ENCODE measurements at places on chromosomes 2 and 18. TPM values are rescaled to one million over a fixed set of nuclear protein-coding genes. Genes with fewer than 3 reads are reported as not detected.

DNA sequence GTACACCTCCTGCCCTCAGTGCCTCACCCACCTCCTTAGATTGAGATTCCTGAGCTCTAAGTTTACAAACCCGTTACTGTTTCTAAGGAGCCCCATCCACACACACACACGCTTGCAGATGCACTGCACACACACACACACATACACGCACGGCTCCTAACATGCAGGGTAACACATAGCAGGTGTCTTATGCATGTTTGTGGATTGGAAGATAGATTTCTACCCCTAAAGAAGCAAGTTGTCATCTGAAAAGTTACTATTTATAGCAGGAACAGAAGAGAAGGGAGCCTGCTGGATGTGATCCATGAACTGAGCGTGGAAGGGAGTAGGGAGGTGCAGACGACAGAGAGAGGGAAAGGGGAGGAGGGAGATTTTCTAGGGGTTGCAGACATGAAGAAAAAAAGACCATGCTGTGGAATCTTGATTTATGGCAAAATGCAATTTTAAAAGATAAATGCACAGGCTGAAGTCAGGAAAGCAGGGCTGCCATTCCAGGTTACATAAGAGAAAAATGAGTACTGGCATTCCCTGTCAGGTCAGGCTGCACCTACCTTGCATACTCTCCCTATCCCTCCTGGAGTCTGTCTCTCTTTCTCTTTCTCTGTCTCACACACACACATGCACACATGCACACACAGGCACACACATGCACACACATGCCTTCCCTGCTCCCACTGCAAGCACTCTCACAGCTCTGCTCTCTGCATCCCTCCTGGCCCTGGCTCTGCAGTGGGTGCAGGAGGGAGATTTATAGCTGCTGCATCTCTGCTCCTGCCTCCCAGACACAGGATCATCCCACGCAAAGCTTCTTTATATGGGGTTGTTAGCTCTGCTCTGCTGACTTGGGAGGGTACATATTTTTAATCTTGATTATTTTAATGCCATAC lies 192.6 kb upstream of the MYT1L start:
- no peak for DNase-seq
- H3K4me3 ChIP-seq = no peak overlapping the region
- H3K27me3 ChIP-seq = no peaks in the 10 kb centered on the region
- no peaks in the 10 kb centered on the region for H3K36me3 ChIP-seq
- H3K27ac ChIP-seq = peak overlapping the region; percentile 52

DNA sequence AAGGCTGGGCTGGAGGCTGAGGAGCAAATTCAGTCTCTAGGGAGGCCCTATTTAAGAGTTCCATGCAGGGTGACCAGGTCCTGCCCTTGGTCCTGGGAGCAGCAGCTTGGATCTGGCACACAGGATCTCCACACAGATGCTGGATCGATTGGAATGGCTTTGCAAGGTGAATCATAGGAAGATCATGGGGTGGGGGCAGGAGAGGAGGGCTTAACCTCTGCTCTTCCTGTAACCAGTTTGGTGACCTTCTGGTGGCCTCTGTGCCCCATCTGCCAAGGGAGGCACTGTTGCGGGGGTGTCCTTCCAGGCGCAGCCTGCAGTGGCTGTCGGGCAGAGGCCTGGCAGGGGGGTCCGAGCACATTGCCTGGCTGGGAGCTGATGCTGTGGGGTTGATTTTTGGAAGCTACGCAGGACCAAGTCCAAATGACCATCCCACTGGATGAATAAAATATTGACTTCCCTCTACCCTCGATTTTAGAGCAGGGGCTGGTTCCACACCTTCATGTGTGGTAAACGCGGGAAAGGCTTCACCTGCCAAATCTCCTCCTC lies 79.7 kb downstream of the EDAR start:
- peak; percentile 75 for DNase-seq
- H3K4me1 ChIP-seq = peaks cover 7% of the 10 kb centered on the region
- H3K36me3 ChIP-seq = no peaks in the 10 kb centered on the region
- H3K4me3 ChIP-seq = no peak overlapping the region

DNA sequence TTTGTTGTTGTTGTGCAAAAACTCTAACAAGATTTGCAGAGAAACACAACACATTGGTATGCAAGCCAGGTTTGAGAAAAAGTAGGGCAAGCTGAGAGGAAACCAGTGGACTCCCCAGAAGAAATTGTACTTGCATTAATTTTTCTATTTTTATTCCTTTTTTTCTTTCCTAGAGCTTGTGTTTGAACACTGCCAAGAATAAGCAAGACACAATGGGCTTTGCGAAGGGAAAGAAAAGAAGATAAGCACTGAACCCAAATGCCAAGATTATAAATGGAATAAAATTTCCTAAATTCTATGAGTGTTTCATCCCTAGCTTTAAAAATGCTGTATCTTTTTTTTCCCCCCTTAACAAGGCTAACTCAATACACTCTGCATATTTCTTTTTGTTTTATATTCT lies 17.0 kb upstream of the CYTIP start:
- H3K4me1 ChIP-seq = no peaks in the 10 kb centered on the region
- no peak overlapping the region for H3K27ac ChIP-seq
- H3K36me3 ChIP-seq = no peaks in the 10 kb centered on the region
- H3K4me3 ChIP-seq = no peak overlapping the region
- no peak for DNase-seq
- no peaks in the 10 kb centered on the region for H3K27me3 ChIP-seq

- no peak overlapping the region for H3K4me3 ChIP-seq
- DNase-seq = no peak
- H3K36me3 ChIP-seq = no peaks in the 10 kb centered on the region
- no peaks in the 10 kb centered on the region for H3K4me1 ChIP-seq
- H3K27ac ChIP-seq = no peak overlapping the region
These were observed 251.2 kb downstream of the SATB2 start for GRCh38 chr2:199206536-199206935.

DNA sequence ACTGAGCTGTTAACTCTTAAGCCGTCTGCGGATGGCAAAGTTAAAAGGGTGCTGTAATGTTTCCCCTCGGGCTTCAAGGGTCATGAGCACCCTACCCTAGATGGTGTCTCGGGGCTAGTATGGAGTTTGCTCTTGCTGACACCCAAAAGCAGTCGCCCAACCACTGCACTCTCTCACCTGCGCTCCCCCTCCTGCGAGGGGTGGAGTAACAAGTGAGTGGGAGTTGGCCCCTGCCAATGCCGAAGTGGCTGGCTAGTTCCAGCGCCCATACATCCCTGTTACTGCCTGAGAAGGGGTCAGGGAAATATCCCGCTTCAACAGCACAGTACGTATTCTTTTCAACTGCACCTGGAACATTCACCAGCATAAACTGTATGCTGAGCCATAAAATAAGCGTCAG lies 47.5 kb downstream of the FAM117B start:
- H3K27ac ChIP-seq = no peak overlapping the region
- H3K27me3 ChIP-seq = no peaks in the 10 kb centered on the region
- no peak for DNase-seq

DNA sequence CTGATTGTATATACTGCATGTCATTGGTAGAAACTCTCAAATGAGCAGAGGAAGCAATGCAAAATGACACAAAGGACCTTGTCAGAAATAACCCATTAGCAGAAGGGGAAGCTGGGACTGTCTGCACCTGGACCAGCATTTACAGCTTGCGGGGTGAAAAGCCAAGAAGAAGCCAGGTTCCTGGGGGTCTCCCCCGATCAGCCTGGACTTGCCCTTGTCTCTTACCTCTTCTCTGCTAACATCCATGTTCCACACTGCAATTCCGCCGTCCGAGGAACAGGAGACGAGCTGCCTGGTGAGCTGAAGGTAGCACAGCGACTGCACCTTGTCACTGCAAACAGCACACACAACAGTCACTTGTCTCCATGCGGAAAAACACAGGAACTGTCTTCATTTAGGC lies 51.1 kb downstream of the WDFY1 start:
- H3K27ac ChIP-seq = no peak overlapping the region
- no peaks in the 10 kb centered on the region for H3K4me1 ChIP-seq
- H3K27me3 ChIP-seq = no peaks in the 10 kb centered on the region
- DNase-seq = no peak
- H3K36me3 ChIP-seq = peaks cover 82% of the 10 kb centered on the region

- peaks cover 19% of the 10 kb centered on the region for H3K4me1 ChIP-seq
- peak overlapping the region; percentile 5 for H3K27ac ChIP-seq
- DNase-seq = no peak
- no peaks in the 10 kb centered on the region for H3K27me3 ChIP-seq
These were observed 137.2 kb upstream of the RASGRP3 start for GRCh38 chr2:33339269-33339668.

GRCh38 chr2:33153008-33153407 lies 206.3 kb downstream of the LTBP1 start:
- H3K27ac ChIP-seq = peak overlapping the region; percentile 71
- no peak for DNase-seq
- H3K4me3 ChIP-seq = no peak overlapping the region
- H3K36me3 ChIP-seq = no peaks in the 10 kb centered on the region
- H3K4me1 ChIP-seq = peaks cover 79% of the 10 kb centered on the region

DNA sequence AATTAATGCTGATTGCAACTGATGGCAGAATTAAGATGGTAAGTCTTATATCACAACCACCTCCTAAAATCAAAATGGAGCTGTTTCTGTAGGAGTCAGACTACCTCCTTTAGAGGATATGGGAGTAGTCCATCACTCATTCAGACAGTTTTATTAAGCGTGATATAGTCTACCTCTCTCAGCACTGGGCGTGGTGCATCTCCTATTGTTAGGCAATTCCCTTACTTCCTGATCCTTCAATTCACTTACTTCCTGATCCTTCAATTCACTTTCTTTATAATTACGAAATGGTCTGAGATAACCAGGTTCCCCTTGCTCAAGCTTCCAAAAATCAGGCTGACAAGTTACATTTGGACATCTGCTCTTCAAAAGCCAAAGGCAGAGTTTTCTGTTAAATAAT lies 31.9 kb downstream of the ATP8B1 start:
- no peaks in the 10 kb centered on the region for H3K27me3 ChIP-seq
- no peaks in the 10 kb centered on the region for H3K36me3 ChIP-seq
- no peak overlapping the region for H3K4me3 ChIP-seq
- H3K4me1 ChIP-seq = peaks cover 48% of the 10 kb centered on the region

DNA sequence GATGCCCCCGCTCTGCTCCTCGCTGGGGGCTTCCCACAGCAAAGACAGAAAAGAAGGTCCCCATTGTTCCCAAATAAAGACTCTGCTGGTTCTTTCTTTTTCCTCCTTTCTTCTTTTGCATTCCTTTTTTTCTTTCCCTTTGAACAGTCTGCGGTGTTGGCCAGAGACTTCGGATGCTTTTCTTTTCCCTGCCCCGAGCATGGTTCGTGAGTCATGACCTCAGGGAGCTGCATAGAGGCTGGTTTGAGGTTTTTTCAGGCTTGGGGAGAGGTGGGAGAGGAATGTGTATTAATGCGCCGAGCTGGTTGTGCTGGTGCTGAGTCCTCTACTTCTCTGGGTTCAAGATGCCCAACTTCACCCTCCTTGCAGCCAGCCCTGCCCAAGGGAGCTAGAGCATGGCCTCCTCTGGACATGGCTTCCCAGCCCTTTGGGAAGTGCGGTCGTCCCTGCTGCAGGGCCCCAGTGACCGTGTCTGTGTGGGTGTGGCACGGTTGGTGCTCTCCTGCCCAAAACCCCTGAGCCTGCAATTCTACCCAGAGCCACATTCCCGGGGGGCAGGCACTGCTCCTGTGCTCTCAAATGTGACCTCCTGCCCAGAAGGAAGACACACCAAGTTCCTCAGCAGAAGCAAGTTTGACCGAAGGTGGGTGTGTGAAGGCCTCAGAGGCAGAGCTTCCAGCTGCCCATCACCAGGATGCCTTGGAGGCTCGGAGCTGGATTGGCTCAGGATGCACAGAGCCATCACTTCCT lies 9.0 kb upstream of the ARHGEF4 start:
- no peak for DNase-seq
- H3K36me3 ChIP-seq = no peaks in the 10 kb centered on the region
- H3K4me3 ChIP-seq = no peak overlapping the region
- no peaks in the 10 kb centered on the region for H3K4me1 ChIP-seq
- H3K27me3 ChIP-seq = no peaks in the 10 kb centered on the region
- H3K27ac ChIP-seq = no peak overlapping the region

- peaks cover 4% of the 10 kb centered on the region for H3K4me1 ChIP-seq
- H3K4me3 ChIP-seq = no peak overlapping the region
- no peak overlapping the region for H3K27ac ChIP-seq
These were observed 51.9 kb downstream of the CACNB4 start for GRCh38 chr2:152046940-152047339.

- H3K27ac ChIP-seq = no peak overlapping the region
- no peak overlapping the region for H3K4me3 ChIP-seq
- no peaks in the 10 kb centered on the region for H3K4me1 ChIP-seq
- DNase-seq = peak; percentile 68
These were observed 63.1 kb downstream of the CYP26B1 start for GRCh38 chr2:72084584-72084976.

DNA sequence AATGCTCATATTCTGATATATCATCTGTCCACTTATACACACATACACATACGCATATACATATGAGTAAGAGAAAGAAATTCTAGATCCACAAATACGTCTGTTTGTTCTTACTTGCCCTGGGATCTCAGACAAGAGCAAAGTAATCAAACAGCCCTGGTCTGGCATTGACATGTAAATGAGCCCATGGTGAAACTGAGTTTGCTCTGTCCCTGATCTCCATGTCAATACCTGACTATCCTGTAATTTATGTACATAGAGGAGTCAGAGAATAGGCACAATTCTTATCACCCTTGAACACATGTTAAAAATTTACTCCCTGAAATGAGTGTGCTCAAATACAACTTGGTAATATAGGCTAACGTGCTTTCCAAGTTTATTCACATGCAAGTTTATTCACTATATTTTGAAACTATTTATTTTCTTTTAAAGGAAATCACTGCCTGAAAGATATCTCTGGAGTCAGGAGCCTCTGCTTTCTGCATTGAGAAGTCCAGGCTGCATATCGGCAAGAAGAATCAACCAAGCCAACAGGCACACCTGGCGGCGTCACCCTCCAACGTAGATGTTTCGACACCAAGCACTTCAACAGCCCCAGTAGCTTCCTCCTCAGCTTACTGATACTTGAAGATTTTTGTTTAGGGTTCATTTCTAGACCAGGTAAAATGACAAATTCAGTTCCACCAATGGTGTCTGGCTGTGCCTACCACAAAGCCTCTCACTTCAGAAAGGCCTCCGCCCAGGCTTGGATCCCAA lies 100.6 kb downstream of the CMPK2 start:
- no peaks in the 10 kb centered on the region for H3K27me3 ChIP-seq
- H3K36me3 ChIP-seq = no peaks in the 10 kb centered on the region
- H3K4me1 ChIP-seq = no peaks in the 10 kb centered on the region
- no peak overlapping the region for H3K4me3 ChIP-seq
- DNase-seq = no peak

DNA sequence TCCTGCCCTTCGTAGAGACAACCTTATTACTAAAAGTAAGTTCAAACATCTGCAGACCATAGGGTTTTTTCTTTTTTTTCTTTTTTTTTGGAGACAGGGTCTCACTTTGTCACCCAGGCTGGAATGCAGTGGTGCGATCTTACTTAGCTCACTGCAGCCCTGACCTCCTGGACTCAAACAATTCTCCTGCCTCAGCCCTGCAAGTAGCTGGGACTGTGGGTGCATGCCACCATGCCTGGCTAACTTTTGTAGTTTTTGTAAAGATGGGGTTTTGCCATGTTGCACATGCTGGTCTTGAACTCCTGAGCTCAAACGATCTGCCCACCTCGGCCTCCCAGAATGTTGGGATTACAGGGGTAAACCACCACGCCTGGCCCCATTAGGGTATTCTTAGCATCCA lies 32.4 kb downstream of the HADHA start:
- peaks cover 98% of the 10 kb centered on the region for H3K36me3 ChIP-seq
- H3K4me1 ChIP-seq = no peaks in the 10 kb centered on the region
- no peak overlapping the region for H3K27ac ChIP-seq
- H3K27me3 ChIP-seq = no peaks in the 10 kb centered on the region

The TDRD15 gene
- 0.63 TPM for total RNA-seq

The GALNT5 gene
- total RNA-seq = 0.13 TPM

The ALPG gene
- not detected for total RNA-seq

The SAG gene
- not detected for total RNA-seq

The RASGRP3 gene
- 4.7 TPM for total RNA-seq

The CHRND gene
- total RNA-seq = not detected

The GALNT14 gene
- total RNA-seq = not detected

The AQP4 gene
- 0.84 TPM for total RNA-seq

The NDC80 gene
- total RNA-seq = 0.57 TPM

The CNDP1 gene
- total RNA-seq = not detected

The GLS gene
- 93.8 TPM for total RNA-seq

All from esophagus muscularis mucosa (tissue), 4 donors.